KBM-7 (cell line): ENCODE measurements at places on chromosomes 7 and 10.
A peak's percentile ranks its signal among the peaks of the same experiment; 100 is the strongest.

DNA sequence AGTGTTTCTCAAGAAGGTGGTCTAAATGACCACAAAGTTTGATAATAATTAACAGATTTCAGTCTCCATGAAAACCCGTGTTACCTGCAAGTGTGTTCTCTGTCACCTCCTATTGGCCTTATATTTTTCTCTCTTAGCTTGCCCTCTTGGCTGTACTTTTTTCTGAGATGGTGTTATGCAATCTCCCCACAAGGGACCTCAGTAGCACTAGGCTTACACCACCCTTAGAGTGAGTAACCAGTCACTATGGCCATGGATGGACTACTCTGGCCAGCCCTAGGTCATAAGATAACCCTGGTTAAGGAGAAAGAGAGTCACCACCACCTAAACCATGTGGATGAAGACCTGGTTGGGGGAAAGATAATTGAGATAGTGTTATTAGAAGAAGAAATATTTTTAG, 76.8 kb downstream of the NPSR1 start:
- DNase-seq: no peak

DNA sequence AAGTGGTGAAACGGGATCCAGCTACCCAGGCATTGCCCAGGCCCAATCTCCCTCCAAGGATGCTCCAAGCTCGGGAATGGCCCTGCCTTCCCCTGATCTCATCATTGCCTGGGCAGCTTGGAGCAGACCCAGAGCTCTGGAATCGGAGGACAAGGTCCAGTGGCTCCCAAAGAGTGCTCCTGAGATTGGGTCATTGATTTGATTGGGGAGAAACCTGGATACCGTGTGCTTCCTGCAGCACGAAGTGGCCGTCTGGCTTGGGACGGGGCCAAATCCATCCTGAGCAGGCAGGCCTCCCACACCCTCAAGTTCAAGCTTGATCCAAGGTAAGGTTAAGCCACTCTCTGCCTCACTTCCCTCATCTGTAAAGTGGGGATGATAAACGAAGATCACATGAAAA, 69.9 kb downstream of the OAT start:
- no peak for DNase-seq

DNA sequence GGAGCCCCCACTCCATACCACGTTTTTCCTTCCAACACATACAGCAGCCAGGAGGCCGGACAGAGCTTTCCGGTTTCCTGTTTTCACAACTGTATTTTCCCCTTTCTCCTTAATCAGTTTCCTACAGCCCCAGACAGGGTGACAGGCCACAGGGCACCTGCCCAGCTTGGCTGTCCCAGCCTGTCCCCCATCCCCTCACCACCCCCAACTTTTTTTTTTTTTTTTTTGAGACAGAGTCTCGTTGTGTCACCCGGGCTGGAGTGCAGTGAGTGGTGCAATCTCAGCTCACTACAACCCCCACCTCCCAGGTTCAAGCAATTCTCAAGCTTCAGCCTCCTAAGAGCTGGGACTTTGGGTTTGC, 10.3 kb upstream of the HSPB1 start:
- DNase-seq: peak; percentile 86

GRCh38 chr10:118042336-118042735, 4.4 kb downstream of the RAB11FIP2 start:
- no peak for DNase-seq

- DNase-seq: no peak
These were observed 128.6 kb upstream of the LRRN3 start for GRCh38 chr7:110962374-110962773.

DNA sequence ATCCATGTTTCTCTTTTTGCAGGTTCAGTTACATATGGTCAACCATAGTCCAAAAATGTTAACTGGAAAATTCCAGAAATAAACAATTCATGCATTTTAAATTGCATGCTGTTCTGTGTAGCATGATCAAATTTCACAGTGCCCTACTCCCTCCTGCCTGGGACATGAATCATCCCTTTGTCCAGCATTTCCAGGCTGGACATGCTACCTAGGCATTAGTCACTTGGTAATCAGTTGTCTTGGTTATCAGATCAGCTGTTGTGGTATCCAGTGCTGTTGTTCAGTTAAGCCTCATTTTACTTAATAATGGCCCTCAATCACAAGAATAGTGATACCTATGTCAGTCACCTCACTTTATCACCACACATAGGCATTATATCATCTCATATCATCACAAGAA, 7.3 kb upstream of the PNLIP start:
- no peak for DNase-seq

DNA sequence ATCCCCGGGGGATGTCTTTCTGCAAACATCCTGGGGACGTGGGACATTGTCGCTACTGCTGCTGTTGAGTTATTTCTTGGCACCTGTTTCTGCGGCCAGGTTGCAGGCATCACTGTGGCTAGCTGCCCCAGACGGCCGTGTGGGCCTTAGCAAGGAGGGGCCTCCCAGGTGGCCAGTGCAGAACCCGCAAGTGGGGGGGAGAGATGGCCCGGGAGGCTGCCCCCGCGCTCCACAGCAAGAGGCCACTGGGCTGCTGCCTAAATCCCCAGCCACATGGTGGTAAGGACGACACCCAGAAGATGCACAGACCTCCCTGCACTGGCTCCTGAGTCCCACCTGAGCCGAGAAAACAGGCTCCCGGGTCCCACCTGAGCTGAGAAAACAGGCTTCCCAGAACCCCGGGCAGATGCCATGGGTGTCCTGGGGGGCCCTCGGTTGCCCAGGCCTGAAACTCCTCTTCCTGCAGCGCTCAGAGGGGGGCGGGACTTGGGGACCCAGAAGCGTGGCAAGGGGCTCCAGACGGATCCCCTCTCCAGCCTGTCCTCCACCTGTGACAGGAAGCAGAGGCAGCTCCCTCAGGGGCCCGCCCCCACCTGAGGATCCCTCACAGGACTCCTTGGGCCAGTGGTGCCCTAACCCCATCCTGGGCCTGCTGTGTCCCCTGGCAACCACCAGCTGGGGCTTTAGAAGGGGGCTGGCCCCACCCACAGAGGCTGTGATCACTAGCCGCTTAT, 952 bp upstream of the MAFK start:
- DNase-seq: no peak

DNA sequence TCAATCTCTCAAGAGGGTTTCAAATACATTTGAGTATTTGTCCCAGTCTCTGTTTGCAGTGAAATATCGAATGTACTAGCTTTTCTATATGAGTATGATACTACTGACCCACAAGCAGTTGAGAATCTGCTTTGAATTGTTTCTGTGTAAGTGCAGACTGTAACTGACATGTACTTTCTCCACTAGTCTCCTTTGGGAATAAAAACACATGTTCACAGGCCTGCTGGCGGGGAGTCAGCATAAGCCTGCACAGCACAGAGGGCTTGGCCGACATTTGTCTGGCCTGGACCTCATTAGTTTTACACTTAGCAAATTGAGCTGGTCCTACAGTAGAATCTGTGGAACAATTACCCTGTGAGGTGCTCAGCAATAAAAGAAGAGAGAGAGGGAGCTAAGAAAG, 72.6 kb downstream of the ITGB8 start:
- no peak for DNase-seq

DNA sequence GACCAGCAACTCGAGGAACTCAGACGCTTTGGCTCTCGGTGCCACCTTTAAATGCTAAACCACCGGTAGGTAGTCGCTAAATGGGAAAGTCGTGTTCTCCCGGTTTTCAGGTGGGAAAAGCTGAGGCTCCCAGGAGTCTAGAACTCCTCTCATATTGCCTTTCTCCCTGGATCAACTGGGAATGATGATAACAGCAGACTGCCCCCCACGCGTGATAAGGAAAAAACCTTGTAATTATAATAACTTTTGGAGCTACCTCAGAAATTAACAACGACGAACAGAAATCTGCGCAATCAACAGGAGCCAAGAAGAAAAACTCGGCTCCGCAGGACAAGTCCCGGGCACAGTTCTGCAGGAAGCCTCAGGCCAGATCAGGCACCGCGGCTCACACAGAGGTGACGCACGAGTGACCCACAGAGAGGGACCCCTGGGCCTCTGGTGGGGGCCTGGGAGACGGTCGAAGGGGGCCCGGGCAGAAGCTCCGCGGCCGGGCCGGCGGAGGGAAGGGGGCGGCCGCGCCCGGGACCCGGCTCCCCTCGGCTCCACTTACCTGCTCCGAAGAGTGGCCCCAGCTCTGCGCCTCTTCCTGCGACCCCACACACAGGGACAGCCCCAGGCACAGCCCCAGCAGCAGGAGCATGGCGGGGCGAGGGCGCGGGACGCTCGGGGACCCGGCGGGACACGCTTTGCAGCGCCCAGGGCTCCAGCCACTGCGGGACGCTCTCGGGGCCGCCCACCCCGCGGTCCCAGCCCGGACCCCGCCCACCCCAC, at the start of gene ITIH5:
Gene ITIH5, minus strand, starts transcription at position 714 of the 771 bp plus-strand sequence. Its CDS starts 74 bp downstream, at position 640.
- peak; percentile 12 for DNase-seq

GRCh38 chr7:20911081-20911480, 124.4 kb upstream of the SP8 start:
- DNase-seq: no peak

- no peak for DNase-seq
These were observed 97.3 kb upstream of the COL1A2 start for GRCh38 chr7:94297397-94297838.

GRCh38 chr7:78443811-78444210, 645.2 kb downstream of the PHTF2 start:
- no peak for DNase-seq

DNA sequence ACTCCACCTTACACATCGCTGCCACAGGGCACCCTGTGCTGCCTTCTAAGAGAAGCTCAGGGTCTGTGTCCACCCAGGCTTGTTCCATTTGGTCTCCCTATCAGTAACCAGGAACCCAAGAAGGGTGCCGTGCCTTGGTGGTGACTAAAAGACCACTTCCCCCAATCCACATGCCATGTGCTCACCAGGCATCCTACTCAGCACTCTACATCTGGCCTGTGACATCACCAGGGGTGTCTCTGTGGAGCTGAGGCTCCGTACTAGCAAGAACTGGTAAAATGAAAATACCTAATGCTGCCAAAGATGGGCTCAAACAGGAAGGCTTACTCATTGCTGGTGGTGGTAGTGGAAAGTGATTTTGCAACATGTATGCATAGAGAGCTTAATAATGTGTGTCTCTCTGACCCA, 19.0 kb upstream of the C10orf71 start:
- peak; percentile 23 for DNase-seq

DNA sequence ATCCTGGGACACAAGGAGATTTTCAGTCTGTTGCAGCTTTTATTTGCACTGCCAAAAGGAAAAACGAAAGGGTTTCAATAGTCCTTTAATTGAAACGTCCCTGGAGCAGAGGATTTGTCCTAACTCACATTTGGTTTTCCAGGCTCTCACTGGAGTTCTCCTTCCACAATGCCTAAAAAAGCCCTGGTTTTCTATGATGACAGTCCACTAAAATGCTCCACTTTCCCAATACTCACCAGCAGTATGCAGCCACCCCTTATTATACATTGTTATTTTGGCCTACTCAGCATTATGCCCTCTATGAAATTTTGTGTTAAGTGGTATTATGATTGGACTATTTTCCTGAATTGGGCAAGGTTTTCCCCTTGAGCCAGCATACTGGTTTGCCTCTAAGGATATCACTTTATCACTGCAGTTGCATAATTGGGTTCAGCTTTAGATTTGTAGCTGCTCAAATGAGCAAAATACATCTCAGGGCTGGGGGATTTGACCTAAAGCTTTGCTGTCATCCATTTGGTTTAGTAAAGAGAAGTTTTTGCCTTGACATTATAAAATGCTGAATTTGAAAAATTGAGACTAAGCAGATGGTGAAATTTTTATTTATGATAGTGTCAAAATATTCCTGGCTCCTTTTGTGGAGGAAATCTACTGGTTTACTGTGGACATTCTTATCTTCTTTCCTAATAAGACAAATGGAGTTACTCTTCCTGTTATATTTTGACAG, 239.2 kb downstream of the RNLS start:
- no peak for DNase-seq

- no peak for DNase-seq
These were observed 19.5 kb upstream of the RHEB start for GRCh38 chr7:151539088-151539671.

DNA sequence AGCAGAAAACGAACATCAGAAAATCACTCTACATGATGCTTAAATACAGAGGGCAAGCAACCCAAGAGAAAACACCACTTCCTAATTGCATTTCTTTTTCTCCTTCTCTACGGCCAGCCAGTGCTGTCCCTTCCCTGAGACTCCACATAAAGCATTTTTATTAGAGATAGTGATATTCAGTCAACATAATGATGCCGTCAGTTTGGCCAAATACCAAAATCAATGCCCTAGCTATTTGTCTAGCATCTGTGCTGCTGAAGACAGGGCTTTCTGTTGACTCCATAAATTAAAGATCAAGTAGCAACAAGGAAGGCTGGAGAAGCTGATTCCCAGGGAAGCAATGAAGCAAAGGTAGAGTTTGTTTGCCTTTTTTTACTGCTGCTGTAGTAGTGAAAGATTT, 1024.9 kb downstream of the REEP3 start:
- no peak for DNase-seq

DNA sequence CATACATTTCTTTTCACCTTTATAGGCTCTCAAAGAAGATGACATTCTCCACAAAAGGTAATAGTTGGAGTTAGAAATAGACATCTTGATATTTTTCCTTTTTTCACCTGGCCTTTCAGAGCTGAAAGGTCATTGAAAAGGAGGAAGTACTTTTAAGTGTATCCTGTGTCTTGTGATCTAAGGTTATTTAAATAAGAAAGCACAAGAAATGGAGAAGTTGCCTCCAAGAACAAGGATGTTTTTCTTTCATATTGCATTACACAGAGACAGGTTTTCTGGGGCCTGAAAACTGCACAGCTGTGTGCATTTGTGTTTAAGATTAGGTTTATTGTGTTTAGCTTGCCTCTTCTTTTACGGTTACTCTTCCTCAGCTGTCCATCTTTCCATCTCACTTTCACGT, 103.4 kb upstream of the SEMA3D start:
- peak; percentile 71 for DNase-seq

GRCh38 chr10:70232155-70232858, 922 bp downstream of the PPA1 start:
- peak; percentile 59 for DNase-seq

DNA sequence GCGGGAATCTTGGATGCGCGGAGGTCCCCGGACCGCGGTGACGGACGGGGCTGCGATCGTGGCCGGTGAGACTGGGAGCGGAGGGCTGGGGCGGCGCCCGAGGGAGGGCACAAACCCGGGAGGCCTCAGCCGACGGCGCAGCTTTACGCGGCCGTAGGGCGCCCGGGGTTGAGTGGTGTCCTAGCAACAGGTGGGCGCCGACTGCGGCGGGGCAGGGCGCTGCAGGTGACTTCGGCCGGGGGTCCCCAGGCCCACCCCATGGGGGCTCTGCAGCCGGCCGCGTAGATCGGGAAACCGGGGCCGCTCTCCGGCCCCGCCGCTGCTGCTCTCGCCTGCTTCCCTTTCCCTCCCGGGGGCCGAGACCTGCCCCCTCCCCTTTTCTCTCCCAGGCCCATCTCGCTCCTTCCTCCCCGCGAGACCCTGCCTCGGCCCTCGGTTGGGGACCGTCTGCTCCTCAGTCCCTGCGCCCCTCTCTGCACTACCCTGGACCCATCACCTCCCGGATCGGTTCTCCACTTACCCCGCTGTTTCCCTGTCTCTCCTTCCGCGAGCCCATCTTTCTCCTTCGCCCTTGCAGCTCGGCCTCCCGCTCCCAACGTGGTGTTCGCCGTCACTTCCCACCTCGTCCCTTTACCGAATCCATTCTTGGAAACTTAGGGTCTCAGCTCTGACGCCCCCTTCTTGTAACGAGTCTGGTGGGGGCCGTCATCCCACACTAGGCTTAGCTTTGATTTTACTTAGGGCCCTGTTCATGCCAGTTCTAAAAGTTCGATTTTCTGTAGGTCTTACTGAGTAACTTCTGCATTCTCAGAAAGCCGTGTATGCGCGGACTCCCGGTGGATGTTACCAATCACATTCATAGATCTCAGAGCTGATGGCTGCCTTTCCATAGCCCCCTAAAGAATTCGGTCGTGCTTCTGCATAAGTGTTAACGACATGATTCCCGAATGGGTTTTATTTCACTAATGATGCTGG, 18.5 kb upstream of the ACBD5 start:
- DNase-seq: no peak
